ENCODE measurements at places on chromosomes 3 and 15.

GRCh38 chr3:101928890-101929289 is 79.6 kb downstream of the NFKBIZ start:
- DNase-seq: no peak

- DNase-seq: no peak
Observed at GRCh38 chr3:147419781-147420224, 10.6 kb downstream of the ZIC1 start.

GRCh38 chr15:25790000-25790660 is 73.0 kb downstream of the ATP10A start:
- DNase-seq: no peak

- DNase-seq: no peak
Observed at GRCh38 chr3:33786565-33787327, 11.7 kb upstream of the PDCD6IP start.

DNA sequence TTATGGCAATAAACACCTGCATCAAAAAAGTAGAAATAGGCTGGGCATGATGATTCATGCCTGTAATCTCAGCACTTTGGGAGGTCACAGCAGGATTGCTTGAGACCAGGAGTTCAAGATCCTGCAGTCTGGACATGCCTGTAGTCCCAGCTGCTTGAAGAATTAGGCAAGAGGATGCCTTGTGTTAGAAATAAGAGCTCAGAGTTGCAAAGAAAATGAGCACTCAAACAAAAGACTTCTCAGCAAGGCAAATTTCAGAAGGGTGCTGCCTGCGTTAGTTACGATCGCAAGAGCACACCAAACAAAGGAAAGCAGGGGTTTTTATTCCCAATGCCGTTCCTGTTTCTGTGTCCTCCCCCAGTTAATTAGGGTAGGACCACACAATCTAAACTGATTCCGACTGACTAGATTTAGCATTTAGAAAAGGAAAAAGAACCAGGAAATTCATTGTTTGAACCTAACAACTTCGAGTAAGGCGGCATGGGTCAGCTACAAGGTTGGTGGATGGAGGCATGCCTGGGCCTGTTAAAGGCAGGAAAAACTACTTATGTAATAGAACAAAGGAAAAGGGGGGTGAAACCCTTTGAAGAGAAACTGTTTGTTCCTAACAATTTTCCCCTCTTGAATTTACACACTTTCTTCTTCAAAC is 55.5 kb downstream of the DLG1 start:
- no peak for DNase-seq

DNA sequence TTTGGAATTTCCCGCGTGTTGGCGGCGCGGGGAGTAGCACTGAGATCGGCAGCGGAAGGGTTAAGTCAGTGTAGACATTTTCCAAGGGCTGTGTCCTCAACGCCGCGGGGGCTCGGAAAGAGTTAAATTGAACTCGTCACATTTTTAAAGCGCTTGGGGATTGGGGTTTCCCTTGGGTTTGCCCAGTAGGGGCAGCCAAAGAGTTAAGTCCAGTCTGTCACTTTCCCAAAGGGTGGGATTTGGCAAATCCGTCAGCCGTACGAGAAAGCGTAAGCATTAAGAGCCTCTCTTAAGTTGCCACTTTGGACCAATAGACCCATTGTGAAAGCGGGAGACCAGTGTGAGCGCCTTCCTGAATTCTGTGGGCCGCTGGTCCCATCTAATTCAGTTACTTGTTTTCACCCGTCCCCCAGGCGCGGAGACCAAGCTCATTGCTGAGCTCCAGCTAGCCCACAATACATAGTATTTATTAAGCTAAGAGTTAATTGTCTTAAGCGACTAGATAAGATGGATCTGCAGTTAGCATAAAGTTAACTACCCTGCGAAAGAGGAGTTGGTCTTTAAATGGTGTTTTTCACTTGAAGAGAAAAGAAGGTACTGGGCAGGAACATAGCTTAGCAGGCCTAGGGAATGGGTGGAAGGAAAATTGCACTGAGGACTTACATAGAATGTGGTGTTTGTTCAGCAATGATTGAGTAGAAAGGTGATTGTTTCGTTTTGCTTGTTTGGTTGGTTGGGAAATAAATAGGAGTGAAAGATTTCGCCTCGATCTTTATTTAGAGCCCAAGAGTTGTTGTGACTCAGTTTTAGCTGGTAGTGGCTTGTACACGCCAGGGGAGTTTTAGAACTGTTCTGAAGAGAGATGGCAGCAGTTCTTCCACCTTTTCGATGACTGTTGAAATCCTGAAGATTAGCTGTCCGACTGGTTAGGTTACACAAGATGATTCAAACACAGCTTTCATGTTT is 932 bp downstream of the ARL8B start:
- no peak for DNase-seq

DNA sequence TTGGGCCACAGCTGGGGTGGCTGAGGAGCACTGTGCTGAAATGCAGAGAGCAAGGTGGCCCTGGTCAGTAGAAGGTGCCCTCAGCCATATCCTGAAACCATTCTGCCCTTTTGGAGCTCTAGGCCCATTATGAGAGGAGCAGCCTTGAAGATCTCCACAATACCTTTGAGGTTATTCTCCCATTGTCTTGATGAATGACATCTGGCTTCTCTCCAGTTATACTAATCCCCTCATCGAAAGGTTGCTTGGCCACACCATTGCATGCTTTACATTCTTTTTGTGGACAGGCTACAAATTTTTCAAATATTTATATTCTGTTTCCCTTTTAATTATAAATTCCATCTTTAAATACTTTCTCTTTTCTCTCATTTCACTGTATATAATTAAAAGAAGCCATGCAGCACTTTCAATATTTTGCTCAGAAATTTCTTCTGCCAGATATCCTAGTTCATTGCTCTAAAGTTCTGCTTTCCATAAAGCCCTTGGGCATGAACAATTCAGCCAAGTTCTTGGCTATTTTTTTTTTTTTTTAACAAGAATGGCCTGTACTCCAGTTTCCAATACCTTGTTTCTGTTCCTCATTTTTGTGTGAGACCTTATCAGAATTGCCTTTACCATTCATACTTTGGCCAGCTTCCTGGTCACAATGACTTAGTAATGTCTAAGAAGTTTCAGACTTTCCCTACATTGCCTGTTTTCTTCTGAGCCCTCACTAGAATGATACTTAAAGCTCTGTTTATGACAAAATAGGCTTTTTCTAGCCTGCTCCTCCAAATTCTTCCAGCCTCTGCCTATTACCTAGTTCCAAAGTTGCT is 138.9 kb upstream of the SGO1 start:
- DNase-seq: no peak

- DNase-seq: no peak
Observed at GRCh38 chr15:70199540-70200410, 102.1 kb upstream of the TLE3 start.

GRCh38 chr3:197490098-197491058 is 65.4 kb downstream of the BDH1 start:
- no peak for DNase-seq
